Endothelial cell (in vitro differentiated cells): ENCODE measurements at places on chromosomes 2 and 18.

GRCh38 chr2:73307720-73308119 is 14.4 kb upstream of the EGR4 start:
- no peak overlapping the region for H3K4me3 ChIP-seq
- H3K36me3 ChIP-seq, result no peaks in the 10 kb centered on the region
- no peak overlapping the region for H3K27ac ChIP-seq
- no peaks in the 10 kb centered on the region for H3K4me1 ChIP-seq
- H3K27me3 ChIP-seq, result peaks cover 5% of the 10 kb centered on the region

GRCh38 chr18:6004683-6005082 is 109.4 kb upstream of the TMEM200C start:
- no peak for DNase-seq
- no peak overlapping the region for H3K4me3 ChIP-seq
- H3K36me3 ChIP-seq, result no peaks in the 10 kb centered on the region
- no peaks in the 10 kb centered on the region for H3K27me3 ChIP-seq
- no peaks in the 10 kb centered on the region for H3K4me1 ChIP-seq
- H3K27ac ChIP-seq, result no peak overlapping the region

DNA sequence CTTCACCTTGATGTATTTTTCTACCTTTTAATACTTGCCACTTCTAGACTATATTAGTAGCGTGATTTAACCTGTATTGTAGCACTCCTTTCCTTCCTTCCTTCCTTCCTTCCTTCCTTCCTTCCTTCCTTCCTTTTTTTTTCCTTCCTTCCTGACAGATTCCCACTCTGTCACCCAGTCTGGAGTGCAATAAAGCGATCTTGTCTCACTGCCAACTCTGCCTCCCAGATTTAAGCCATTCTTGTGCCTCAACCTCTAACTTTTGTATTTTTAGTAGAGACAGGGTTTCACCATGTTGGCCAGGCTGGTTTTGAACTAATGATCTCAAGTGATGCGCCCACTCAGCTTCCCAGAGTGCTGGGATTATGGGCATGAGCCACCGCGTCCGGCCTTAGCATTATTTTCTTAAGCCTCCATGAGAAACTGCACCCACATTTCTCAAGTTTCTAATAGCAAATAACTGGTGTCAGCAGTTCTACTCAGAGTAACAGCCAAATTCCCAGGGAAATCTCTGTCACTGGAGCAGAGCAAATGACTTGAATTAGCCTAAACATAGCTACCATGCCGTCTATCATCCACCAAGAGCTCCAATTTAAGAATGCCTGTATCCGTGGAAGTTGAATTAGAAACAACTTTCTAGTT is 529.2 kb downstream of the LRP1B start:
- H3K4me3 ChIP-seq, result no peak overlapping the region
- H3K4me1 ChIP-seq, result no peaks in the 10 kb centered on the region
- no peaks in the 10 kb centered on the region for H3K27me3 ChIP-seq
- no peaks in the 10 kb centered on the region for H3K36me3 ChIP-seq
- no peak for DNase-seq

- no peak overlapping the region for H3K27ac ChIP-seq
- no peaks in the 10 kb centered on the region for H3K4me1 ChIP-seq
- H3K36me3 ChIP-seq, result no peaks in the 10 kb centered on the region
- H3K4me3 ChIP-seq, result no peak overlapping the region
- peaks cover 1% of the 10 kb centered on the region for H3K27me3 ChIP-seq
- DNase-seq, result no peak
These were observed 85.3 kb downstream of the CAPN13 start for GRCh38 chr2:30721668-30722647.

DNA sequence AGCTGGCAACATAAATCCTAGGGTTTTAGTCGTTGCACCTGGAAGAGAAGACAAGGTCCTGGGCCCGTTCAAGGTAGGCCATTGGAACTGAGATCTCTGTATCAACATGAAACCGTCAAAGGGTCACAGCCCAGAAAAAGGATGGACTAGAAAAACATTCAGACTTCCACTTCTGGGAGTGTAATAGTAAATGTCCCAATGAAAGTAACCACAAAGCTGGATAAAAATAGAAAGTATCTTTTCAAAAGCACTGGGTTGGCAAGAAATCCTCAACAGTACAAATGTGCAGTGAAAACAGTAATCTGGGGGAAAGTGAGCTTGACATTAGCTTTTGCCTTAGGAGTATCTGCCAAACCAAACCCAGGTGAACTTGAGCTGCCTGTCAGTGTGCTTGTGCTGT is 12.9 kb downstream of the CGREF1 start:
- no peaks in the 10 kb centered on the region for H3K36me3 ChIP-seq
- H3K27ac ChIP-seq, result no peak overlapping the region
- no peak overlapping the region for H3K4me3 ChIP-seq
- peaks cover 2% of the 10 kb centered on the region for H3K27me3 ChIP-seq

DNA sequence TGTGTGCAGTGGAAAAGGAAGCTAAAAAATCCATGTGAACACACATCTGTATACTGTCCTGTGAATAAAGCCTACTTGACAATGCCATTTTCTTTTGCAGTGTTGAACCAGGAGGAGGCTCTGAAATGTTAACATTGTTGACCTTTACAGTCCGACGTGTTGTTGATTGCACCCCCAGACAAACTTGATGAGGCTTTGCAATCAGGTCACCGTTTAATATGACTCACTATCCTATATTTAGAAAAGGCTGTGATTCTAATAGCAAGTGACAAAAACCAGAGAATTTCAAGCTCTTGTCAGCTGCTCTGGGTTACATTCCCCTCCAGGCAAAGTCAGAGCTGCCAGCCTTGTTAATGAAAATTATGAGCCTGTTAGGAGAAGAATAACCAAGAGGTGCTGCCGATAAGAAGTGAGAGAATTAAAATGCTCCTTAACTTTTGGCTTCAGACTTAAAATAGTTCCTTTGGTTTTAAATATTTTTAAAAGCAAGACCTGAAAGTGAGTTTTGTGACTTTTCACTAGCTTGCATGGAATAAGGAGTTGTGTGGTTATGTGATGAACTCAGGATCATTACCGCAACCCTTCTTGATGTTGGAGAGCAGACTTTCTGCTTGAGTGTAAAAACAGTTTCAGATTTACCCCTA is 162.1 kb downstream of the QPCT start:
- H3K27me3 ChIP-seq, result peaks cover 3% of the 10 kb centered on the region
- H3K36me3 ChIP-seq, result no peaks in the 10 kb centered on the region
- no peak overlapping the region for H3K4me3 ChIP-seq
- no peak overlapping the region for H3K27ac ChIP-seq
- DNase-seq, result no peak
